Fibroblast of skin of right quadriceps (primary cell): ENCODE measurements at places on chromosomes 7 and 10.
A peak's percentile ranks its signal among the peaks of the same experiment; 100 is the strongest.

GRCh38 chr10:97500297-97500575, 1.5 kb downstream of the UBTD1 start:
- no peak for DNase-seq

DNA sequence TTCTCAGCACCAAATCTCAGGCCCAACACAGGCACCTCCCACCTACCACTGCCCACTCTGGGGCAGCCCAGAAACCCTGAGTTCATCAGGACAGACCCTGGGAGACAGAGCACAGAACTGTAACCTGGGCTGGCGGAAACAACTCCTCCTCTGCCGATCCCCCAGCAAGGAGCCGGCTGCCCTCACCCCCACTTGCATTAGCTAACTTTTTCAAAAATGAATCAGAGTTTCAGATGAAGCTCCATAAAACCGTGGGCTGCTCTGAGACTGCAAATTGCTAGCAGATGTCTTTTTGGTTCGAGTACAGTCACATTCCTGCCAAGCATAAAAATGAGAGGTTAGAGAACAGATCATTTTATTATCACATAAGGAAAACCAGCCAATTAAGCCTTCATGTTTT, 93.4 kb upstream of the PARD3 start:
- peak; percentile 92 for DNase-seq

- no peak for DNase-seq
Observed at GRCh38 chr10:98158576-98158975, 24.1 kb downstream of the R3HCC1L start.

GRCh38 chr7:77419102-77419501, 3.0 kb upstream of the GSAP start:
- no peak for DNase-seq

DNA sequence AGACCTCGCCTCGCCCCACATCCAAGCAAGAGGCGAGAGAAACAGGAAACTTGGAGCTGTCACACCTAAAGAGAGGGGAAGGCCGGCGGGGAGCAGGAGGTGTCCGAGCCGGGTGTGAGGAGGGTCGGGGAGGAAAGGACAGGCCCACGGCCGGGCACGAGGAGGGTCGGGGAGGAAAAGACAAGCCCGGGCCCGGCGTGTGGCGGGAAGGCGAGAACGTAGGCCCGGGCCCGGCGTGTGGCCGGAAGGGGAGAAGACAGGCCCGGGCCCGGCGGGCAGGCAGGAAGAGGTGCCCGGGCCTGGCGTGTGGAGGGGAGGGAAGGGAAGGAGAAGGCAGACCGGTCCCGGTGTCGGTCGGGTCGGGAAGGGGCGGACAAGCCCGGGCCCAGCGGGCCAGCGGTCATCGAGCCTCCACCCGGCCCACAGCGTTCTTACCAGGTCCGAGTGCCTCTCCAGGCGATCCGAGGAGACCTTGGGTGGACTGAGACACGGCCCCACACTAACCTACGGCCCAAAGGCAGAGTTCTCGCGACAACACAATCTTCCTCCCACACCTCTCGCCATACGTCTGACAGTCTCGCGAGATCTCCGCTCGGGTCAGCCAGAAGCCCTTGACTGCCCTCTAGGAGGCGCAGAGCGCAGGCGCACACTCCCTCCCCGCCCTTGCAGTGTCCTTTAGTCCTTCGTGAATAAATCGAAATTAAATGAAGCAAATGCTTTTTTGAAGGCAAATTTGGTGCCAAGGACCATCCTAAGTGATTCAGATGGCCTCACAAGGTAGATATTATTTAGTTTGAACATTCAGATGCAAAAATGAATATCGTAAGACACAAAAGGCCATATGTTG, at the start of gene NCOA4:
TSS of gene NCOA4 (minus strand) at position 533 of the 847 bp plus-strand sequence. CDS start 13,943 bp downstream, outside the sequence.
- DNase-seq: peak; percentile 97

DNA sequence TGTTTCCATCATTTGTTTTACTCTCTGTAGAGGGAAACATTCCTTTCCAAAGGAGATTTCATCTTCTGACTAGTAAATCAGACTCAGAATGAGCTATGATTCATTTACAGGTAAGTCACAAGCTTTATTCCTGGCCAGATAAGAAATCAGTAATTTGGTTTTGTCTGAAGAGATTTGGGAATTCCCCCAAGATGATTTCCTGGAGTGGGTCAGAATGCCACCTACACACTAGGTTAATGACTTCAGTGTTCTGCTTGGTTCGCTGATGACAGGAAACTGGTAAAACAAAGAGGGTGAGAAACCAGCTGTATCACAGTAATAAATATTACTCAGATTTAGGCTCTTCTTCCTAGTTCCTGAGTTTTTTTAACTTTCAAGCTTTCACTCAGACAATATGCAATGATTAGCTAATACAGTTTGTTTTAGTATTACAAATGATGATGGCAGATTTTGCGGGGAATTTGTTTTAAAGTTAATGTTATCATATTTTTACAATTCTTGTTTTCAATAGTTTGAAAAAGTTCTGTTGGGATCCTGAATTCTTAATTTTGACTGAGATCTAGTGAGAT, 8.3 kb upstream of the ASZ1 start:
- DNase-seq: no peak

GRCh38 chr10:63667596-63668480, 146.6 kb downstream of the REEP3 start:
- DNase-seq: peak; percentile 47

- no peak for DNase-seq
Observed at GRCh38 chr10:13234172-13234571, at the start of gene UCMA. Gene UCMA, minus strand, starts transcription at chr10:13234374. Its CDS starts 116 bp downstream, at chr10:13234258.

- DNase-seq: no peak
Observed at GRCh38 chr7:141686074-141686473, 15.9 kb downstream of the DENND11 start.

DNA sequence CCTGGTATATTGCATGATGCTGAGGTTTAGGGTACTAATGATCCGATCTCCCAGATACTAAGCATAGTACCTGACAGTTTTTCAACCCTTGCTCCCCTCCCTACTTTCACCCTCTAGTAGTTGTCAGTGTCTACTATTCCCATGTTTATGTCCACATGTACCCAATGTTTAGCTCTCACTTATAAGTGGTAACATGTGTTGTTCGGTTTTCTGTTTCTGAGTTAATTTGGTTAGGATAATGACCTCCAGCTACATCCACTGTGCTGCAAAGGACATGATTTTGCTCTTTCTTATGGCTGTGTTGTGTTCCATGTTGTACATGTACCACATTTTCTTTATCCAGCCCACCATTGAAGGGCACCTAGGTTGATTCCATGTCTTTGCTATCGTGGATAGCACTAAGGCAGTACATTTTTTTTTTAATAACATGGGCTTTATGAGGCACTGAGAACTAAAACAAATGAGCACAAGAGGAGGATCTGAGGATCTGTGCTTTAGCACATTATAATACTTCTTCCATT, 28.1 kb downstream of the ITGB8 start:
- DNase-seq: no peak

GRCh38 chr7:43594020-43594419, 11.1 kb downstream of the STK17A start:
- no peak for DNase-seq

- peak; percentile 49 for DNase-seq
Observed at GRCh38 chr10:17046989-17047388, 82.6 kb downstream of the CUBN start.

GRCh38 chr7:23109470-23109869, 3.9 kb downstream of the KLHL7 start:
- no peak for DNase-seq

DNA sequence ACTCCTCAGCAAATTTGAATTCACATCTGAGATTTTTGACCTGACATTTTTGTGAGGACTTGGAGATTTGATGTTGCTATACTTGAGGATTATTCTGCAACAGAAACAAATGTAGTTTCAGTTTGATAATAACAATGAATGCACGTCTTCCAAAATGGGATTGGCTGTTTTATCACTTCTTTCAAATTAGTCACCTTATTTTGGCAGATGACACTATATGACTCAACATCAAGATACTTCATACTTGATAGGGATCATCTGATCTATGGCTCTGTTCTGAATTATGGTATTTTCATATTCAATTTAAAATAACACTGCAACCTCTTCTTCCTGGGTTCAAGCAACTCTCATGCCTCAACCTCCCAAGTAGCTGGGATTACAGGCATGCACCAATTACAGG, 24.2 kb downstream of the ARL5B start:
- DNase-seq: peak; percentile 69

GRCh38 chr7:158997471-158997870, 141.1 kb downstream of the DYNC2I1 start:
- no peak for DNase-seq

- DNase-seq: no peak
Observed at GRCh38 chr10:54585572-54585971, 215.5 kb downstream of the PCDH15 start.

GRCh38 chr7:48285373-48285772, 114.1 kb downstream of the ABCA13 start:
- peak; percentile 63 for DNase-seq

DNA sequence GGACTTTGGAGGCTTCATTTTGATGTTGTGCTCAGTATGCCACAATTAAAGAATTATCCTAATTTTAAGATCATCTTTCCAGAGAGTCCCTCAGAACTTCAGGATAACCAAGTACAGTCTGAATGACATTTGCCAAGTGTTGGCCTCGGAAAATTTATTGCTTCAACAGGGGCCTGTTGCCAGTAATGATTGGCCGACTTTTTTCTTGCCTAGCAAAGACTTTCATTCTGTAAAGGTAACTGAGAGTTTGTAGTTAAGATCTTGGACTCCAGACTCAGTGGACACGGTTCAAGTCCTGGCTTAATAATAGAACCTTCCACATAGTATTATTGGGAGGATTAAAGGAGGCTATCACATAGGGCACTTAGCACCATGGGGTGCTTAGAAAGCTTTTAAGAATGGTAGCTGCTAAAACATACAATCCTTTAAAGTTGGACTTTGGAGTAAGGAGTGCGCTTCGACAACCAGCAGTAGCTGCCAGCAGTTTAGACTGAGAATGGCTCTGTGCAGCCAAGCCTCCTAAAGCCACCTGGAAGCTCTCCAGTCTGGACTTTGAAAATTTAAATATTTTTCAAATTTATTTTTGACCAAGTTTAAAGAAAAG, 90.0 kb downstream of the PLCE1 start:
- DNase-seq: no peak

- DNase-seq: no peak
Observed at GRCh38 chr7:105297985-105298384, 90.7 kb downstream of the SRPK2 start.

GRCh38 chr7:108487646-108488045, 31.4 kb upstream of the NRCAM start:
- DNase-seq: no peak

DNA sequence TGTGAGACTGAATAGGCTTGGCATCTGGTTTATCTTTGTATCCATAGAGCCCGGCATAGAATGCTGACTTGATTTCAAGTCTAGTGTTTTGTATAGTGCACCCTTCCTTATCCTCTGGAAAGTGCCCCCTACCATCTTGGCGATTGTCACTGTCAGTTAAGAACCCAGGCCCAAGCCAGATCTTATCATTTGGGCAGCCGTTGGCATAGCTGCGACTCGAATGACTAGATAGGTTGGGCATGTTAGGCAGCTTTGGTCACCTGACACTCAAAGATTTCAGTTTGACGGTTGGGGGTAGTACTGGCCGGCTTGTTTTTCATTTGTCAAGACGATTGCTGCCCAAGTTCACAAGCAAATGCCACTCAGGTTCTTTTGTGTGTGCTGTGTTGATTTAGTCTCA, 6.6 kb downstream of the NIPSNAP2 start:
- no peak for DNase-seq

DNA sequence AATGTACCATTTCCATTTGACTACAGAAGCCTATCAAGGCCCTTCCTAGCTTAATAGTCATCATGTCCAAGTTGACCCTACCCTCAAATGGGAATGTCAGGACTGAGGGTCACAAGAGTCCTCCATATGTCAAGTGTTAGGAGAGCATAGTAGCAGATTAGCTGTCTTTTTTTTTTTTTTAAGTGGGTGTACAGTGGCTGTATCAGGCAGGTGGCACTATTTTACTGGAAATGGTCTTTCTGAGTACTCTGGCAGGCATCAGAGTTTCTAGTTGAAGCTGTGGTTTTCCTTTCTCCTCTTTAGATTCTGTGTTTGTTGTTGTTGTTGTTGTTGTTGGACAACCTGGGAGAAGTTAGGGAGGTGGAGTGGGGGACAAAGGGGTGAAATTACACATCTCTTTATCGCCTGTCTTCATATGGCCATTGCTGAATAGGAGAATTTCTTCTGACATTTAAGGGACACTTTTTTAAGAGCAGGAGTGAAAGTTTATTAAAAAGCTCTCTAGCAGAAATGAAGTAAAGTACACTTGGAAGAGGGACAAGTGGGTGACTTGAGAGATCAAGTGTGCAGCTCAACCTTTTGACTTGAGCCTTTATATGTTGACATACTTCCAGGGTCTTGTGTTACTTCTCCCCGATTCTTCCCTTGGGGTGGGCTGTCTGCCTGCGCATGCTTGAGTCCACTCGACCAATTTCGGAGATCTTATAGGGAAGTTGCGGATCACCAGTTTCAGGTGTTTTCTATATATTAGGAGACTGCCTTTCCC, 104.1 kb upstream of the FOXP2 start:
- no peak for DNase-seq

DNA sequence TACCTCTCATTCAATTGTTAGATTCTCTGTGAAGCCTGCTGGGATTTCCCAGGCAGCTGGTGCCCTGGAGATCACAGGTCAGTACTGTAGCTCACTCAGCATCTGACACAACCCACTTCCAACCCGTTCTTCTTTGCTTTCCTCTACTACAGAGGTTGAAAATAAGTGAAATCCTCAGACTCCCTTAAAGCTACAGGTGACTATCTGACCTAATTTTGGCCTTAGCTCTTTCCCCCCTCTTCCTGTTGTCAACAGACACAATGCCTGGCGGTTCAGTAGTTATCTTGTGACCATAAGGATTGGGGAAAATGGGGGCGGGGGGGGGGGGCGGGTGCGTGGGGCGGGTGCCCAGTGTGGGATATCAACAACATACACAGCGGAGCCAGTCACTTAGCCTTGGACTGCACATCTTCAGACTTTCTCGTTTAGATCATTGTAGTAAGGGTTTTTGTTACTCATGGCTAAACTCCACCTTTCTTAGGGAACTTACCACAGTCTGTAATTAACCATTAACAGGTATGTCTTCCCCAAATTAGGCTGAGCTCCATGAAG, 37.8 kb downstream of the MTPN start:
- no peak for DNase-seq

DNA sequence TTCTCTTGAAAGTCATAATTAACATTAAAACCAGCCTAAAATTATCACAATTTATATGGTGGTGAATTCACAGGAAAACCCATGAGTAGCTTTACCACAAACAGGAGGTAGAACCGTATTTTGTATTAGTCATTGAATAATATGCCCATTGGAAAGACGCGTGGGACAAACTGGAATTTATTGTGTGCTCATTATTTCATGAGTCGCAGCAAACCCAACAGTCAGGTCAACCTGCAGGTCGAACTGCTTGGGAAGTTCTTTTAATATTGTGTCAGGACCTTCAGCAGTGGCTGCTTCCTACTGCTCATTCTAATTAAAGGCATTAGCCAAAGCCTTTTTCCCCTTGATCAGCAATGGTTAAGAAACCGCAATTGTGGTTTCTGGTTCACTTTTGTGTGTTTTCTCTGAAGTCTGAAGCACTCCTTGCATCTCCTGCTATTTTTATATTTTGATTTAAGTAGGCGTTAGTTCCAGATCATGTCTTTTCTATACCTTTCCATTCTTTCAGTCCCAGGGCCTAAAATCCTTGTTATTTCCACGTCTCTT, 100.1 kb downstream of the RAB11FIP2 start:
- DNase-seq: peak; percentile 82
